ENCODE measurements at places on chromosomes 13 and 19. TPM values are rescaled to one million over a fixed set of nuclear protein-coding genes. Genes with fewer than 3 reads are reported as not detected.

DNA sequence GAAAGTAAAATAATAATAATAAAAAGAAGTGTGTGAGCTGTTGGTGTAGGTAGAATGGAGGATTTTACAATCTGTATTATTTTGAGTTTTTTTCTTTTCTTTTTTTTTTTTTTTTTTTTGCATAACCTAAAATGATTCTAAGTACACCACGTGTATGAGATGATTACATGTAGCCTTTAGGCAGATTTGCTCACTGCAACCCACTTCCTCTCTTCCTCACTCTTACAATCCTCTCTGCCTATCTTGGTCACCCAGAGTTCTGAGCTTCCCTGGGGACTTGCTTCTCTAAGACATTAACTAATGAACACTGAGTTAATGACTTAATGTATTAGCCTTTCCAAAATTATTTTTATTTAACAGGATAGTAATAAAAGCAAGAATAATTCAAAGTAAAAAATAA lies 1169.6 kb downstream of the EFNB2 start:
- DNase-seq, result no peak
- no peaks in the 10 kb centered on the region for H3K27me3 ChIP-seq
- H3K4me1 ChIP-seq, result peaks cover 23% of the 10 kb centered on the region
- H3K27ac ChIP-seq, result no peak overlapping the region

DNA sequence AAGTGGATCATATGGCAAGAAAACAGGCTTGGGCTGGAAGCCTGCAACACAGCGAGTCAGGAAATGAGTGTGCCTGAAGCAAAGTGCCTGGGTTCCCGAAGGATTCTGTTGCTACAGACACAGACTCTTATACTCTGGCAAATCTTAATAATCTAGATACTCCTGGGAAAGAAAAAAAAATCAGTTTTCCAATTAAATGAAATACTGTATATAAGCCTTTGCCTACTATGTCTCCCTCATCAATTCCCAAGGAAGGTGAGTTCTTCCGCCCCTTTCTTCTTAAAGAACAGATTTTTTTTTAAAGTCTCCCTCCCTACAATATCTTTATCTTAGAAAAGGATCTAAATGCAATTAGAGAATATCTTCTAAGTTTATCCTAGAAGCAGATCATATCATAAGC lies 10.3 kb downstream of the ZFP82 start:
- no peak for DNase-seq
- H3K27ac ChIP-seq, result no peak overlapping the region
- peaks cover 75% of the 10 kb centered on the region for H3K36me3 ChIP-seq
- no peaks in the 10 kb centered on the region for H3K27me3 ChIP-seq

DNA sequence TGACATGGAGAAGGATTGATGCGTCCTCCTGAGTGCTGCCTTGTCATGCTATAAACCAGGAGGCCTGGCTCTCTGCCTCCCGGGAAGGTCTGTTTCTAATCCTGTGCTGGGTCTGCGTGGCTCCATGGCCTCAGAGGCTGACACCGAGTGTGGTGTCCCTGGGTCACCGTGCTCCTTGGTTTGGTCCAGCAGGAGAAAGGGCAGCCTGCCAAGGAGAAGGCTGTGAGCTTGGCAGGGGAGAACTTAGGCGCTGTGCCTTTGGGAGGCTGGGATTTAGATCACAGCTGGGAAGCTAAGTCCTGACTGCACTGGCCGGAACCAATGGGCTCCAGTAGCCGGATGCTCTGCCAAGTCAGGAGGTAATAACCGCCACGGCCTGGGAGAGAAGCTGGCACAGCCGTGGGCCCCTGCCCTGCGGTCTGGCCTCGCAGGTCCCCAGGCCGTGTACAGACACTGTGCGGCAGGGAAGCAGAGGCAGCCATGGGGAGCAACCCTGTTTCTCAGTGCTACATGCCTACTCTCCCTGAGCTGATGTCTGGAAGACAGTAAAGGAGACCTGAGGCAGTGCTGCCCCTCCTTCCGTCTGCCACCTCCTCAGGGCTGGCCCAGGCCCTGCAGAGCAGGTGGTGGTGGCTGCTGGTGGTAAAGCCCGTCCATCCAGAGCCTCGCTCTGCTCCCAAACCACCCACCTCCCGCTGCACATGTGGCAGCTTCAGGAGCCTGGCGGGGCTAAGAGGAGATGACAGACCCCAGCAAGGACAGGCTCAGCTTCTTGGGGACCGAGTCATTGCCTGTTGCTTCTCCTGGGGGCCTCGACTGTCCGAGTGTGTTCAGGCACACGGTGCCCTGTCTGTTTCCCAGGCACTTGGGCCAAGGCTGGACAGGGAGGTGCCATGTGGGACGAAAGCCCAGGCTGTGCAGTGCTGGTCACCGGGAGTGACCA lies 44.9 kb downstream of the C13orf46 start:
- H3K4me3 ChIP-seq, result no peak overlapping the region
- no peak overlapping the region for H3K27ac ChIP-seq
- no peaks in the 10 kb centered on the region for H3K36me3 ChIP-seq
- H3K27me3 ChIP-seq, result no peaks in the 10 kb centered on the region

- H3K36me3 ChIP-seq, result no peaks in the 10 kb centered on the region
- DNase-seq, result no peak
- peaks cover 28% of the 10 kb centered on the region for H3K4me1 ChIP-seq
- no peak overlapping the region for H3K27ac ChIP-seq
These were observed 91.2 kb downstream of the KCTD15 start for GRCh38 chr19:33887891-33888290.

- H3K27ac ChIP-seq, result no peak overlapping the region
- H3K4me1 ChIP-seq, result no peaks in the 10 kb centered on the region
- H3K4me3 ChIP-seq, result no peak overlapping the region
- H3K27me3 ChIP-seq, result peaks cover 3% of the 10 kb centered on the region
- DNase-seq, result no peak
These were observed 5.1 kb downstream of the OR7A10 start for GRCh38 chr19:14843578-14843977.

GRCh38 chr19:19170053-19170872 lies at the start of gene MEF2B:
TSS of gene MEF2B (minus strand) at chr19:19170263. CDS start at chr19:19150735, 19,528 bp downstream.
- no peaks in the 10 kb centered on the region for H3K27me3 ChIP-seq
- no peaks in the 10 kb centered on the region for H3K36me3 ChIP-seq
- H3K4me1 ChIP-seq, result peaks cover 21% of the 10 kb centered on the region
- peak; percentile 88 for DNase-seq
- H3K4me3 ChIP-seq, result peak within 1 kb of the TSS; percentile 49

WDR87 gene
- not detected for total RNA-seq

FCER2 gene
- not detected for total RNA-seq
